HS-5 (cell line): ENCODE measurements at places on chromosomes 3 and 15.

GRCh38 chr3:105639131-105639530, 229.7 kb downstream of the CBLB start:
- no peak for DNase-seq

DNA sequence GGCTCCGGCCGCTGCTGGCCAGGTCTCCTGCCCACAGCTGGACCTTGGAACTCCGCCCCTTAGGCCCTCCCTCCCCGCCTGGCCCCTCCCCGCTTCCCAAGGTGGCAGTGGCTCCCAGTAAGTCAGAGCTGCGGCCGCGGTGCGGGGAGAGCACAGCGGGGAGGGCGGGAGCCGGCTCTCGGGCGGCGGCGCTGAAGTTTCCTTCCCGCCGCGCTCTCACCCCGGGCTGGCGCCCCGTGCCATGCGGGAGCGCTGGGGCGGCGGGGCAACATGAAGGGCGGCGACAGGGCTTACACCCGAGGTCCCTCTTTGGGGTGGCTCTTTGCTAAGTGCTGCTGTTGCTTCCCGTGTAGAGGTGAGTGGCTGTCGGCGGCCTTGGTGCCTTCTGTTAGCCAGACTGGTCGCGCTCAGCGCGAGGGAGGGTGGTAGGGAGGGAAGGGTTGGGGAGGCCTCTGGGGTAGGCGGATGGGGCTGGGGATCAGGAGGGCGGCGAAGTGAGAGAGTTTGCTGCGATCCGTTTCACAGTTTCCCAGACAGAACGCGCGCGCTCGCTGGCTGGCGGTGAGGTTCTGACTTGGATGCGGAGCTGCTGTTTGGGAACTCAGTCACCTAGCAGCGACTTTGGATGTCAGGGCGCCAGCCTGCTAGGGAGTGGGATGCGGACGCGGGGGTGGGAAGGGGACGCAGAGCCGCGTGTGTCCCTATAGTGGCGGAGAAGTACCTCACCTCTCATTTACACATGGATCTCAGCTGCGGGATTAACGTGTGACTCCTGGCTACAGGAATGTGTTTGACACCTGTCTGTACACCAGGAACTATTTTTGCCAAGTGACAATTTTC, 145.5 kb upstream of the UMPS start:
- no peak for DNase-seq

- peak; percentile 71 for DNase-seq
Measured at GRCh38 chr3:65833761-65834505, 204.8 kb downstream of the MAGI1 start.

DNA sequence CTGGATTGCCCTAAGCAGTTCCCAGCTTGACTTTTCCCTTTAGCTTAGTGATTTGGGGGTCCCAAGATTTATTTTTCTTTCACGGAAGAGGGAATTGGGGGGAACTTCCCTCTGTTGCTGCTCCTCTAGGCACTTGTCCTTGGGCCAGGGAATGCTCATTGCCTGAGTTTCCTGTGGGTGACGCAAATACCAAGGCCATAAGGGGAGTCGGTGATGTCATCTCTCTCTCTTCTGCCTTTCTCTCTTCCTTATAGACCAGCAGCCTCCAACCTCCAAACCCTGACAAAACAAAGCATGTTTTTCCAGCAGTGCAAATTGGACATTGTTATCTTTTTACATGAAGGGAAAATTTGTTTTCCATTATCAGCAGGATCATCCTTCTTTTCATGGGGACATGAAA, 120.2 kb downstream of the ITPR1 start:
- no peak for DNase-seq

GRCh38 chr3:3119393-3119851, 7.3 kb upstream of the TRNT1 start:
- no peak for DNase-seq

- DNase-seq: peak; percentile 35
Measured at GRCh38 chr3:55203006-55203405, 275.1 kb upstream of the LRTM1 start.

GRCh38 chr3:168095611-168096209, at the start of gene GOLIM4:
GOLIM4 (minus strand) TSS chr3:168095924; CDS start chr3:168095285, 639 bp downstream.
- DNase-seq: peak; percentile 81

DNA sequence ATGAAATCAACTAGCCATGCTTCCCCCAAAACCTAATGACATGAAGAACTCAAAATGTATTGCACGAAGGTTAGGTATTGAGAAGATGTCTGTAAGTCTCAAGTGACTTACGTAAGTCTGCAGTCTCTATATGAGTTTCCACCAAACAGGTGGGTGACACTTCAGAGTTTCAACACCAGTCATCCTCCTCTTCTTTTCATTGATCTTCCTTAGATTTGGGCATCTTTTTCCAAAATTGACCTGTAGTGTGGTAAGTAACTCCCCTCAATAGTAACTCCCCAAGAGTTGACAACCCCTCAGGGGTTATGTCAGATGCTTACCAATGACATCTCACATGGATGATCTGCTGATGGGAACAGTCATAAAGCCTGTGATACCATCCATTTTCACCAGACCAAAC, 46.1 kb downstream of the GPR176 start:
- DNase-seq: no peak

GRCh38 chr3:69081583-69082262, 1.6 kb upstream of the UBA3 start:
- no peak for DNase-seq

DNA sequence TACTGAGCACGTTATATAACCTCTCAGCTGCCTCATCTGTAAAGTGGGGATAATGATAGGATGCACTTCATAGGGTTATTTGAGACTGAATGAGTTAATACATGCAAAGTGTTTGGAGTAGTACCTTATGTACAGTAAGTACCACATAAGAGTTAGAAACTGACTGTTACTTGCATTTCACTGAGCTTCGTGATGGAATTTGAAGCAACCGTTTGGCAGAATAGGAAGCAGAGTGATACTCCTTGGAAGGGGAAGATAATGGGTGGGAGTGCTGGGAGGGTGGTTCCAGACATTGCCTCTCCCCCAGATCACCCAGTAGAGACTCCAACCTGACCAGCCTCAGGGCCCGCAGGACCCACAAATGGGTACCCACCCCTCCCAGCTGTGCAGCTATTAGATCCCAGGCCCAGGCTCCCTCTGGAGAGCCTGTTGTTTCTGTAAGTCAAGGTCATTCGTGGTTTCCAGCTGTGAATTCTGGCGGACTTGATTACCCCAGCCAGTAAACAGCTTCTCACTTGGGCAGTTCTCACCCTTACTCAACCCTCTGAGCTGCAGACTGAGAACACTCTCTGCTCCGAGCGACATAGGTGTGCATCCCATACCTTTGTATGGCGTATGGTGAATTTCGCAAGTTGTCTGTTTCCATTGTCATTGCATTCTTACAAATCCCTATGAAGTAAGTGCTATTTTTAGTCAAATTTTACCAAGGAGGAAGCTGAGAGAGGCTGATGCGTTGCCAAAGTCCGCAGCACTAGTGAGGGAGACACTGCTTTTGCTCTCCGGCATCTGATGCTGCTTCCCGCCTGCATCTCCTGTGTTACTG, 11.1 kb downstream of the ALPK3 start:
- DNase-seq: no peak

GRCh38 chr3:175179055-175179454, 319.9 kb downstream of the NAALADL2 start:
- no peak for DNase-seq

- no peak for DNase-seq
Measured at GRCh38 chr3:81853431-81853830, 92.0 kb upstream of the GBE1 start.
